Activated naive CD8-positive, alpha-beta T cell treated with anti-CD3 and anti-CD28 coated beads, Interleukin-2, amount 50 U/mL, for 16 hours (primary cell): ENCODE measurements at places on chromosomes 12 and 14.

DNA sequence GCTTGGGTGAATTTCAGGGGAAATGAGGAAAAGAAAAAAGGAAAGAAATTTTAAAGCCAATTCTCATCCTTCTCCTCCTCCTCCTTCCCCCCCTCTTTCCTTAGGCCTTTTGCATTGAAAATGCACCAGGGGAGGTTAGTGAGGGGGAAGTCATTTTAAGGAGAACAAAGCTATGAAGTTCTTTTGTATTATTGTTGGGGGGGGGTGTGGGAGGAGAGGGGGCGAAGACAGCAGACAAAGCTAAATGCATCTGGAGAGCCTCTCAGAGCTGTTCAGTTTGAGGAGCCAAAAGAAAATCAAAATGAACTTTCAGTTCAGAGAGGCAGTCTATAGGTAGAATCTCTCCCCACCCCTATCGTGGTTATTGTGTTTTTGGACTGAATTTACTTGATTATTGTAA lies 1.9 kb downstream of the HOXC4 start:
- no peak for DNase-seq

DNA sequence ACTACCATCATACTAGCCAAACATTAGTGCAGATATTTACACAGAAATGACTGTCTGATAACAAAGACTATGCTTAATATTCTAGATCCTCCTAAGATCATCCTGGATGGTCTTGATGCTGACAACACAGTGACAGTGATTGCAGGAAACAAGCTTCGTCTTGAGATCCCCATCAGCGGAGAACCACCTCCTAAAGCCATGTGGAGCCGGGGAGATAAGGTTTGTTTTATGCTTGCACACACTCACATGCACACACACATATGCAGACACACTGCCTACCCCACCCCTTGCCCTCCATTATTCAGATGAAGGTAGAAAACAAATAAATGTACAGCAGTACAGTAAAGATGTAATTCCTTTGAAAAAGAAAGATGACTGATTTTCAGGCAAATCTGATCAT lies 44.4 kb upstream of the CHPT1 start:
- no peak for DNase-seq

- no peak for DNase-seq
These were observed 3.6 kb downstream of the TNS2 start for GRCh38 chr12:53053218-53054111.

- DNase-seq = no peak
These were observed 119.2 kb downstream of the TMTC2 start for GRCh38 chr12:82805812-82806497.

GRCh38 chr12:31900271-31900670 lies 58.9 kb upstream of the RESF1 start:
- DNase-seq = no peak

DNA sequence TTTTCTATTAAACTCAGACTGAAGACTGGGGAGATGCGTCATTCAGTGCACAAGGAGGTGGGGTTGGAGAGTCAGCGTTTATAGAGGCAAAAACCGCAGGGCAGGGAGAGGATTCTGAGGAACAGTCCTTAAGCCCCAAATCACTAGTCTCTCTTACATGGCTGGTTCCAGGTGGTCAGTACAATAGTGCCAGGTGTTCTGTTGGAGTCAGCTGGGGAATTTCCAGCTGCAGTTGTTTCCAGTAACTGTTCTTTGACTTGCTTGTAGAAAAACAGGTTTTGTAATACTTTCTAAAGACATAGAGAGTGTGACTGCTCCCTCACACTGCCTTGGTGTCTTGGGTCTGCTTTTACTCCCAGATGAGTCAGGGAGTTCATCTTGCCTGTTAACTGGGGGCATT lies 192.2 kb downstream of the TMTC3 start:
- no peak for DNase-seq
